ENCODE measurements at places on chromosomes 4 and X. TPM values are rescaled to one million over a fixed set of nuclear protein-coding genes. Genes with fewer than 3 reads are reported as not detected.

The TMEM165 gene
- 93.5 TPM for total RNA-seq

The SLC10A7 gene
- total RNA-seq: 21.1 TPM

The DKK2 gene
- 3.9 TPM for total RNA-seq

The ARHGAP24 gene
- 12.9 TPM for total RNA-seq

The CABS1 gene
- total RNA-seq: not detected

The ZFYVE28 gene
- total RNA-seq: 5.7 TPM

The PAGE2B gene
- not detected for total RNA-seq

The USP51 gene
- 7.5 TPM for total RNA-seq
